ENCODE measurements at places on chromosomes 16 and 17.
A peak's percentile ranks its signal among the peaks of the same experiment; 100 is the strongest.

GRCh38 chr16:982145-983043, 824 bp downstream of the SOX8 start:
- no peak for DNase-seq

- DNase-seq: no peak
Measured at GRCh38 chr17:77382356-77382911, 241.7 kb downstream of the SEC14L1 start.

GRCh38 chr17:59800530-59800942, 92.2 kb downstream of the TUBD1 start:
- no peak for DNase-seq

- no peak for DNase-seq
Measured at GRCh38 chr16:10681310-10682308, 13.1 kb downstream of the TEKT5 start.

GRCh38 chr17:44807817-44808155, 22.3 kb downstream of the GJC1 start:
- no peak for DNase-seq

- peak; percentile 47 for DNase-seq
Measured at GRCh38 chr16:70770626-70771552, 30.1 kb downstream of the VAC14 start.

GRCh38 chr16:78163772-78164670, 64.6 kb downstream of the WWOX start:
- DNase-seq: no peak

GRCh38 chr17:60525328-60525684, 736 bp downstream of the APPBP2 start:
- DNase-seq: no peak

- DNase-seq: no peak
Measured at GRCh38 chr16:21645261-21645721, 7.1 kb downstream of the IGSF6 start.

DNA sequence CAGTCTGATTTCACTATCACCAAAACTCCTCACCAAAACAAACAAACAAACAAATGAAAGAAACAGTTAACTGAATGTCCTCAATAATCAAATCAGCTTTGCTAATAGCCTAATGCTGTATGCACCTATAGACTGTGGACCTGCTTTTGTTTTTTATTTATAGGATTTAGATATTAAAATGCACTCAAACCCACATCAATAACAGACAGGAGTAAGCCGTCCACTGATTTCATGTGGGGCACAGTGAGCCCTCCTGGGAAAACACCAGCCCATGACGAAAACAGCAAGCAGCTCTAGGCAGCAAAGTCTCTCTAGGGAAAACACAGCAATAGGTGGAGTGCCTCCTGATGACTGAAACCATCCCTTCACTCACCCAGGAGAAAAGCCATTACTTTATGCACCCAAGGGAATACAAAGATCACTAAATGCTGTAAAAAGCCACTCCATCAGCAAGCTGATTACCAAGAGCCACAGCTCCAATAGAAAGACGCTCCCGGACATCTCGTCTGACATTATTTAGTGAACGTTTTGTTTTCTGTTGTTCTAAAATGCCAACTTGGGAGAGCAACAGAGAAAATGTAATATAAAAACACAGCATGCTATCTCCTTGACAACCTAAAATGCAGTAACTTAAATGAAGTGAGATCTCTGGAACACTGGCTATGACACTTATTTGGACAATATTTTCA, 47.8 kb downstream of the ANKFY1 start:
- no peak for DNase-seq

DNA sequence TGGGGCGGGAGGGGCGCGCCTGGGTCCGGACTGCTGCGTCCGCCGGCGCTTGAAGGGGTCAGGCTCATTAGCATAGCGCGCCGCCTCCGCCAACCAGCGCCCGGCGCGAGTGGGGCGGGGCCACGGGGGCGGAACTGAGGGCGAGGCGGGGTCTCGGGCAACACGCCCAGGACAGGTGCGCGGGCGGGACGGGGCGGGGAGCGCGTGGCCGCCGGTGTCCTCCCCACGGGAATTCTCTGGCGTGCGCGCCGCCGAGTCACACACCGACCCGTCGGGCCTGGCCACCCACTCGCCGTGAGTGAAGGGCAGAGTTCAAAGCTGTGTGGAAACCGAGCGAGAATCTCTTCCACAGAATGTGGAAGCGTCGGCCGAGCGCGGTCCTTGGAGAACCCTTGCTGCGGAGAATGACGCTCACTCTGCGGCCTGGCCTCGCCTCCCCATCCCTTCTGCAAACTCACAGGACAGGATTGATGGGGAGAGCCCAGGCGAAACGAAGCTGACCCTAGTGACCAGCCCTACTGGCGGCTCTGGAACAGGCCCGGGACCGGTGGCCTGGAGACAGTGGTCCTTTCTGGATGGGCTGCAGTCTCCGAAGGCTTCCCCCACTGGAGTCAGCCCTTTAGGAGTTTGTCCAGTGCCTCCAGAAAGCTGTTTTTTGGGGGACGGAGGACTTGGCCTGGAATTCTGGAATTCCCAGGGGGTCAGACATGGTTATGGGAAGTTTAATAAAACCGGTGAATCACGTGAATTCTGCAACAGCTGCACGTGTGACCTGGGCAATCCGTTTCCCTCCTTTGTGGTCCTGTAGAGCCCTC, at the start of gene SNAI3:
SNAI3 (minus strand) TSS at position 69 of the 815 bp plus-strand sequence. CDS start 101 bp downstream, outside the sequence.
- DNase-seq: peak; percentile 80

GRCh38 chr17:17805575-17805974, 31.2 kb downstream of the SREBF1 start:
- DNase-seq: no peak

DNA sequence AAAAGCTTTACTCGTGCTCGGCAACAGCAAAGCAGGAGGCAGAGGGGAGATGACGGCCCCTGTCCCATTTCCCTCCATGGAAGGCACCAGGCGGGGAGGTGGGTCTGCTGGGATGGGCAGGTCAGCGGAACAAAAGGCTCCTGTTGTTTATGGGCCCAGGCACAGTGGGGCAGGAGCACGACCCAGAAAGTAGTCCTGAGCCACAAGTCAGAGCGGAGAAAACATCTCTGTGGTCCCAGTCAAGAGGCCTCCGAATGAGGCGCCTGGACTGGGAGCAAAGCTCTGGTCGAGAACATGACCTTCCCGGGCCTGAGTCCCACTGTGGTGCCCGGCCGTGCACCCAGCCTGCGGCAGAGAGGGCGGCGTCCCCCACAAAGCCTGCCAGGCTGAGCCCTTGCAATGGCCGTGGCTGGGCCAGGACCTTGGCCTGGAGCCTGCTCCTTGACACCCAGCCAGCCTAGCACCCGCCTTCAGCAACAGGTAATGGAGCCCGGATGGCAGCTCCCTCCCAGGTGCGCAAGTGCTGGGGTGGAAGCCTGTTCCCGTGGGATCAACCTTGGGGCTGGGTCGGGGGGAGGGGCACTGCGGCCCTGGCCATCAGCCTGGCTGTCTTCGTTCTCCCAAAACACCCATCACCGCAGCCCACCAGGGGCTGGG, 3.6 kb downstream of the RFNG start:
- no peak for DNase-seq

DNA sequence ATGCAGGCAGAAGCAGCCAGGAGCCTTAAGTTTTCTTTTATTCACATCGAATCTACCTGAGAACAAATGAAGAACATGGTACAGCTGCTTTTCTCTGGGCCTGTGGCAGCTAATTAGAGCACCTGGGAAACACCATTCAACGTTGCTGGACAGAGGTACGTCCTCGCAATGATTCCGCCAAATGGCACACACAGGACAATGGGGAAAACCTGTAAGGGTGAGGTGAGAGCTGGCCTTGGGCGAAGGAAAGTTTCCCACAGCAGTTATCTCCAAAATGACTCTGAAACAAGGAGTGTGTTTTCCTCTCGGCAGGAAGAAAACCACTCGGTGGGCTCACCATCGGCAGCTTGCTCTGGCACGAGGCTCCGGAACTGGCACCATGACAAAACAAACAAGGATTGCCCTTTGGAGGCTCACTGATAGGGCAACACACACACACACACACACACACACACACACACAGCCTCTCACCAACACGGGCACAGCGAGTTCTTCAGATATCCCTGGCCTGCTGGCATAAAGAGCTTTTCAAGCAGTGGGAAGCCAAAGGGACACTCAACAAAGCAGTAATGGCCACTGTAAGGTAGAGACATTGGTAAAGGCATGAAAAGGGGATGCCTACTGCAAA, 73.7 kb downstream of the ZFHX3 start:
- DNase-seq: no peak

DNA sequence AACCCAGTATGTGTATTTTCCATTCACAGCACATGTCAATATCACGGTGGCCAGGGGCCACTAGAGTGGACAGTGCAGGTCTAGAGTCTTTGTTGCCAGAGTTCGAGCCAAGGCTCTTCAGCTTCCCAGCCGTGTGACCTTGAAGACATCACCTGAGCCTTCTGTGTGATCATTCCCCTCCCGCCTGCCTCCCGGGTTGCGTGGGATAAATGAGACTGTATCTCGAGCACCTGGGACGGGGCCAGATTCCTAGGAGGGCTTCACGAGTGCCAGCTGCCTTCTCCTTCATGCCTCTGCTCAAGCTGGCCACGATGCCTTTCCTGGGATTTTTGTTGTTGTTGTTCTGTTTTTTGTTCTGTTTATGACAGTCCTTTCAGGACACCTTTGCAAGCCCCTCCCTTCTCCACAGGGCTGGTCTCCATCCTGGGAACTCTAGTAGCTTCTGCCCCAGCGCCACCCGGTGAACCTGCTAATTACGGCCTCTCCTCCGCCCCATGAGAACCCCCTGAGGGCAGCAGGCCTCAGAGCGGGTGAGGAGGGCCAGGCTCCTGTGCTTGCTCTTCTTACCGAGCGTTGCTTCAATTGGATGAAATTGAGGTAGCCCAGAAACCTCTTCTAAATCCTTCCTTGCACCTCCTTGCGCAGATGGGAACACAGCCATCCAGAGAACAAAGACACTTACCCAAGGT, 3.9 kb downstream of the SPNS2 start:
- DNase-seq: no peak

- DNase-seq: no peak
Measured at GRCh38 chr16:81035975-81036750, 521 bp downstream of the ATMIN start.

DNA sequence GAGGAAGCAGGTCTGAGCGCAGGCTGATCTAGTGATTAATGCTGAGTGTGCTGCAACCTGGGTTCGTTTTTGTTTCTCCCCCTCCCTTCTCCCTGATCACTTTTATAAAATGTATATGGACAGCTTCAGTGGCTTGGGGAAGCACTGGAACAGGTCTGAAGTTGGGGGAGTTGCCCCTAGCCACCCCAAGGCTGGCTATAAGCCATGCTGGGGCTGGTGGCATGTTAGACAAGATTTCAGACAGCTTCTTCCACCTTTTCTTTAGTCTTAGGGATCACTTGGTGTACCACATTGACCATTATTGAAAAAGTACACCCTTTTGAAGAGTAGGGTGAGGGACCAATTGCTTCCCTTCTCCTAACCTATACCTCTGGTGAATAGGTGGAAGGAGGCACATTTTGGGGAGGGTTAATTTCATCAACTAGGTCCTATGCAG, 3.8 kb upstream of the VAC14 start:
- DNase-seq: no peak

GRCh38 chr16:4323845-4324488, 8.1 kb downstream of the GLIS2 start:
- no peak for DNase-seq

GRCh38 chr17:37405955-37406634, 541 bp downstream of the ACACA start:
- DNase-seq: no peak

DNA sequence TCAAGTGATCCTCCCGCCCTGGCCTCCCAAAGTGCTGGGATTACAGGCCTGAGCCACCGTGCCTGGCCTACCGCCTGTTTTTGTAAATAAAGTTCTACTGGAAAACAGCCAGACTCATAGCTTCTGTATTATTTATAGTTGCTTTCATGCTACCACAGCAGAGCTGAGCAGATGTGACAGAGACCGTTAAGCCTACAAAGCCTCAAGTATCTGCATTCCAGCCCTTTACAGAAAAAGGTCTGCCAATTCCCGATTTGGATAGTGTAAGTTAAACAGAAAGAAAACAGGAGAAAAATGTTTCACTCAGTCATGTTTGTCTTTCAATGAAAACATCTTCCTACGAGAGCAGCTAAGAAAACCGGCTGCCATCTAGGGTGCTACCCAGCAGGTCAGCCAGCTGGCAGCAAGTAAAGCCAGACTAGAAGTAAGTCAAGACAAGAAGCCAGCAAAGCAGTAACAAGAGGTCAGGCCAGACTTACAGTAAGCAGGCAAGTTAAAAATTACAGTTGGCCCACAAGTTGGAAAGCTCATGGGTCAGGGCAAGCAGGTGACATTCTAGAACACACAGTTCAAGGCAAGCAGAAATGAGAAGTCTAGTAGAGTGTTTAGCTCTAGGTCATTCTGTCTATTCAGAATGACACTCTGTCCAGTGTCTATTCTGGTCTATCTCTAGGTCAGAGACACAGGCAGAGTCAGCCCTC, 17.7 kb downstream of the NCBP3 start:
- no peak for DNase-seq

DNA sequence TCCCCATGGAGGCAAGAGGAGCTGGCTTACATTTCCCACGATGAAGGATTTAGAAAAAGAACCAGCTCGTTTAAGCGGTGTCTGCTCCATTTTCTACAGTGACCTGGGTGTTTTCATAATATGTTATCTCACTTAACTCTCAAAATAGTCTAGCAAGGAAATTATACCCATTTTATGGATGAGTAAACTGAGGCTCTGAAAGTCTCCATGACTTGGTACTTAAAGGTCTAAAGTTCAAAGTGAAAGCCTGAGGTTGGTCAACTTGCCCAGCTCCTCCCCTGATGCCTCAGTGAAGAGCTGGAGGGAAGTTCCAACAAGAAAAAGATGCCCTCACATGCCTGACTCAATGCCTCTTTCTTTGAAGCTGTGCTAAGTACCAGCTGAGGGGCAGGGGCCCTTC, 232.0 kb downstream of the CBLN1 start:
- DNase-seq: no peak

GRCh38 chr16:86392436-86393152, 117.7 kb upstream of the FOXF1 start:
- DNase-seq: no peak

DNA sequence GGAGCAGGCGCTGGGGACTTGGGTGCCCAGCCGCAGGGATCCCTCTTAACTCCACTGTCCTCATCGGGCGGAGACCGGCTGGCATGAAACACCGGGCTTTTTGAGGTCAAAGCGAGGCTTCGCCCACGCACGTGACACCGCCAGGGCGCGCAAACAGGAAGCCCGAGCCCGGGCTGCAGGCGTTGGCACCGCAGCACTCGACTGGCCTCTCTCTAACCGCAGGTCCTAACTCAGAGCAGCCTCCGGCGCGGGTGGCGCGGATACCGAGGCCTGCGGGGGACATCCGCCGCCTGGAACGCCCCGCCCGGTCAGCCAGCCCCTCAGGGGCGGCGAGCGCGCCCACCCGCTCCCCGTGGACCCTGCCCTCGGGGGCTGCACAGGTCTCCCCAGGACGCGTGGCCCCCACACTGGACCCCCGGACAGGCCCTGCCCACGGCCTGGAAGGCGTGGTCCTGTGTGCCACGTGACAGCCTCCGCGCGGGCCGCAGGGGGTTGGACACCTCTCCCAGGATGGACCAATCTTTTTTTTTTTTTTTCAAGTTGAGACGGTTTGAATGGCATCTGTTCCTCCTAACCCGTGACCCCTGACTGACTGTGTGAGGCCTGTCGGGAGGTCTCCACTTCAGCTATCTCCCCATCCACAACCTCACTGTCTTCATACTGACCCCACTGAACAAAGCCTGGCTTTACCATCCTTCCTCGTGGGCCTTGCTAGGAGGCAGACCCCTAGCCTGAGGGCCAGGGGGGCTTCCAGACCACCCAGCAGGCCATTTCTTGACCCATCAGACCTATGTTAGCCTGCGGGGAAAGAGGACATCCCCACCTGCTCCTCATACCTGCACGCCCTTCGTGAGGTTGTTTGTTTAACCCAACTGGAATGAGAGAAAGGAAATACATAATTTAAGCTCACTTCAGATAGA, 8.4 kb upstream of the SLC47A2 start:
- peak; percentile 8 for DNase-seq

GRCh38 chr17:66714046-66715023, 120.6 kb upstream of the CACNG5 start:
- no peak for DNase-seq

All from activated CD4-positive, alpha-beta T cell treated with anti-CD3 and anti-CD28 coated beads for 24 hours (primary cell).